ENCODE measurements at places on chromosomes 1 and 21.

DNA sequence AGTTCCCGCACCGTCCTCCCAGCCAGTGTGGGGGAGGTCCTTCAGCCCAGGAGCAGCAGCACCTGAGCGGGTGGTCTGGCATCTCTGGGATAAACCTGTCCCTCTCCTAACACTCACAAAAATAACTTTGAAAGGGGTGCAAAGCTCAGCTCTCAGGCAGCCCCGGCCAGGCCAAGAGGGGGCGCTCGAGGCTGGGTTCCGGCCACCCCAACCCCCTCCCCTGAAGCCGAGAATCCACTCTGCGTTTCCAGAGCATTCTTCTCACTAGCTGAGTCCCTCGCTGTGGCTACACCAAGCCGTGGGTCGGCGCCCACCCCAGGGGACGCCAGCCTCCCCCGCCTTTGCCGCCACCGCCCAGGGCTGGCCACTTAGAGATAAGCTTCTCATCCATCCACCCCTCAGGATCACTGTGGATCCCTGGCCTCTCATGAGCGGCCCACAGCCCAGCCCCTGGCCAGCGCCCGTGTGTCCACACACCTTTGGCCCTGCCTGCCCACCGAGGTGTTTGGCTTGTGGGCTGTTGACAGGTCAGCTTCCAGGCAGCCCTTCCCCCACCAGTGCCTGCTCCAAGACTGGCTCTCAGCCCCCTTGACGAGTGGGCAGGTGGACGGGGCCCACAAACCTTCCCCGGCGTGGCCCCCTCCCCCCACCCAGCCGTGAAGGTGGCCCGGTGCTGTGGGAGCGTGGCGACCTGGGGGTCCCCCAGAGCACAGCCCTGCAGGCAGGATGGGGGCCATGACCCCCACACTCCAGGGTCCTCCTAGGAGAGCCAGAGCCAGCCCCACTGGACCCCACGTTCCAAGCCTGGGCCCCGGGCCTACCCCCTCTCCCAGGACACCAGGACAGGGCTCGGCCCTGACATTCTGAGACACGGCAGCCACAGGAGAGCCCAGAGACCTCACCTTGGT is 1.9 kb downstream of the FTCD start:
- DNase-seq, result peak; percentile 71

- DNase-seq, result no peak
Measured at GRCh38 chr1:165879946-165880345, 52.5 kb downstream of the UCK2 start.

DNA sequence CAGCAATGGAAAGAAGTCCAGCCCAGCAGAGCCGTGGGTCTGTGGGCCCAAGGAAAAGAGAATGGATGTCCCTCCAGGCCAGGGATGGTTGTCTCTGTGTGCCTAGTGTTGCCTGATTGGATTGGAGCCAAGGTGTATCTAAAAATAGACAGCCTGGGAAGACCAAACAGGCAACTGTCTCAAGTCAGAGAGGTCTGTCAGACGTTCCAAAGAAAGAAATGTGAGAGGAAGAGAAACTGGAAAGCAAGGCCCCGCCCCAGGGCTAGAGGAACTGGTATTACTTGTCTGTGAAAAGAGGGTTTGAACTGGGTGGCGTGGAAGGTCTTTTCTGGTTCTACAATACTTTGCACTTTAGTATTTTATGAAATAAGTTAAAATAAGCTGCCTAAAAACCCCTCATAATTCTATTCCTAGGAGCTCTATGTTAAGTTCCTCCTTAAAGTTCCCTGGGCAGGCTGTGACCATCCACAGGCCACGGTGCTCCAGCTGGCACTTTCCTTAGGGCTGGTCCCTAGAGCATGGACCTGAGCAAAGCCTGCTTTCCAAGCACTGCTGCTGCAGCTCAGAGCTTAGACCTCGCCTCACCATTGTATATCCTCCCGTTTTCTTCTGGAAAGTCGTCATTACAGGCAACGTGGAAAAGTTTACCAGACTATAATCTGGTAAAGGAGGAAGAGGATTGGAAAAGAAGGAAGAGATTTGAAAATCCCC is 151.6 kb downstream of the DISC1 start:
- no peak for DNase-seq

GRCh38 chr1:186206048-186206570 is 168.9 kb downstream of the TPR start:
- DNase-seq, result no peak

DNA sequence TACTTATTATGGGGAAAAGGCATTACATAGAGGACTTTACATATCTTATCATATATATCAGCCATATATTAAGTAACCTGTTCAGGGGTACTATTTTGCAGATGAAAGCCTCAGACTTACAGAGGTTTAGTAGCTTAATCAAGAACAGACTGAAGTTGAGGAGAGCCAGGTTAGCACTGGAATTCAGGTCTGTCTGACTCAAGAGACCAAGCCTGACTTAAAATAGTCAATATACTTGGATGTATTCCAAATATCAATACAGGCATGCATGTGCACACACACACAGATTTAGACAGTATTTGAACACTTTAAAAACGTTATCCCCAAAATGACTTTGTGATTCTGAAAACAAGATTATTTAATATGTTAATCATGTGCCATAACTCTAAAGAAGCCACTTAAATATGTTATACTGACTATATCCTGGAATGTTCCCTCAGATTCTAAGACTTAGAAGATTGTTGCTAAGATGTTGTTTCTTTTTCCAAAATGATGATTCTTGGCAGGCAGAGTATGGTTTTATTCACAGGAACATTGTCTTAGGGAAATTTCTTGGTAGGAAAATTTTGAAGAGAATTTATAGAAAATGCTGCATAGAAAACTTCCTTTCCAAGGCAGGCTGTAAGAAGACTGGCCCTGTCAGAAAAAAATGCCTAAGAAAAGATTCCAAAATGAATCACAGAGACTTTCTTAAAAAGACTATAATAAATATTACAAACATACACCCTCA is 61.6 kb downstream of the ADAMTS1 start:
- DNase-seq, result no peak

- no peak for DNase-seq
Measured at GRCh38 chr1:33319186-33319948, 1.5 kb downstream of the A3GALT2 start.

DNA sequence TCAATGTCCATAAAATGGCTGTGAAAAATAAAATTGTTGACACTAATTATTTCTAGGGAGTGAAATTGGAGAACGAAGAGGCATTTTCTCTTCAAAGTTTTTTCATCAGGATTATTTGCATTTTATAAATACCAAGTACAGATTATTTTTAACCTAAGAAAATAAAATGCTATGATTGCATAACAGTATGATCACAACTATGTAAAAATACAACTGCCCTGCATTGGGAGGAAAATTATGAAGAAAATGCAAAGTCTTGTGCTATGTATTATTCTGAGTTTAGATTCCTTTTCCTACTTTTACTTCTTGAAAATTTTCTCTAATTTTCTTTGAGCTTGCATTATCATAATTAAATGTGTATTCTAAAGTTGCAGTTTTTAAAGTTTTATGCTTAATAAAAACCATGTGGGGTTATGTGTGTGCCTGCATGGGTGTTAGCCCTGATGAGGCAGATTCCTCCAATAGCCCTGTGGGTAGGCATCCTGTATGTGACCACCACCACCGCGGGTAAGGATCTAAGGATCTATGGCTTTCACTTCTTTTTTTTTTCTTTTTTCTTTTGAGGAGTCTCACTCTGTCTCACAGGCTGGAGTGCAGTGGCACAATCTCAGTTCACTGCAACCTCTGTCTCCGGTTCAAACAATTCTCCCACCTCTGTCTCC is 24.7 kb downstream of the STX6 start:
- no peak for DNase-seq

- peak; percentile 16 for DNase-seq
Measured at GRCh38 chr21:32096411-32096810, 182.4 kb downstream of the MIS18A start.

DNA sequence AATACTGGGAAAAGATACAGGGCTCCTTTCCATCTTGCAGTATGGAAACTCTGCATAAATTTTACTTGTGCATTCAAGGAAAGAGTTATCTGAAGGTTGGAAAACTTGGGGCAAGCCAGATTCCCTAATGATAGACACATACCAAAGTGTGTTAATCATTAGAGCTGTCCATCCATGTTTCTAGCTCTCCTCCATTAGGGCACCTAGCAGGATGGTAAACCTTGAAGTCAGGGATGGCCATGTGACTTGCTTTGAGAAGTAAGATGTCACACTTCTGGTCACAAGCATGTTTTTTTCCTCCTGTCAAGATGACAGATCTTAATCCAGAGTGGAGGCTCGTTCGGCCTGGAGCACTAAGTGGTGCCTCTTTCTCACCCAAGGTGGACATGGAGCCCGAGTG is 241.9 kb upstream of the RUNX1 start:
- DNase-seq, result no peak

DNA sequence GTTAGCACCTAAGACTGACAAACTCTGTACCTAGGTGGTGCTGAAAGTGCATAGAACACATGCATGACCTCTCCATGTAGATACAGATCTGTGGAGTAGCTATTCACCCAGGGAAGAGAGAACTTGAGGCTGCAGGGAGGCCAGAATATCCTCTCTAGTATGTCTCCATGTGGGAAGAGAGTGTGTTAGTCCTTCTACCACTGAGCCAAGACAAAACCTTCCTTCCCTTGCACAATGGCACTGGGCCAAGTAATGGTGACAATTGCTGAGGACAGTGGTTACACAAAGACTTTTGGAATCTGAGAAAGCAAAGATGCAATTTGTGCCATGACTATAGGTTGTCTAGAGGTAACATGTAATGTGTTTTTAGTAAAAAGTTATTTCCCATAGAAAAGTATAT is 52.3 kb downstream of the C1orf198 start:
- DNase-seq, result no peak

GRCh38 chr1:221449801-221450470 is 292.0 kb downstream of the DUSP10 start:
- peak; percentile 25 for DNase-seq

DNA sequence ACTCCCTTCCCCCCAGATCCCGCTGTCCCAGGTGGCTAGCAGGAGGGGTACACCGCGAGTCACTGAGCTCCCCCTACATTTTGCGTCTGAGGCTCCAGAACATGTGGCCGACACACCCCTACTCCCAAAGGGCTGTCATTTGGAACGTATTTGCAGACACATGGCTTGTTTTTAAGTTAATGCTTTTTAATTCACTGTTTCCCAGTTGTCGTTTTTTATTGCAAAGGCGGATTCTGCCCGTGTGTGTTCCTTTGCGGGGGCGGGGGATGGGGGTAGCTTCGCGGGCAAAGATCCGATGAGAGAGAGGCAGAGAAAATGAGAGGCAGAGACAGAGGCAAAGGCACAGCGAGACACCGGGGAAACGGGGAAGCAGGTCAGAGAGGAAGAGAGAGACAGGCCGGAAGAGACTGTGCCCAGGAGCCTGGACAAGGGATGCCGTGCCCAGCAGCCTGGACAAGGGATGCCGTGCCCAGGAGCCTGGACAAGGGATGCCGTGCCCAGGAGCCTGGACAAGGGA is 270.2 kb downstream of the FOXD2 start:
- no peak for DNase-seq

GRCh38 chr1:119186471-119186870 is 46.0 kb upstream of the WARS2 start:
- no peak for DNase-seq

GRCh38 chr1:244283772-244284171 is 167.9 kb downstream of the ADSS2 start:
- no peak for DNase-seq

GRCh38 chr1:83787246-83787998 is 211.5 kb downstream of the TTLL7 start:
- no peak for DNase-seq

GRCh38 chr1:177355575-177355974 is 184.8 kb downstream of the BRINP2 start:
- no peak for DNase-seq

DNA sequence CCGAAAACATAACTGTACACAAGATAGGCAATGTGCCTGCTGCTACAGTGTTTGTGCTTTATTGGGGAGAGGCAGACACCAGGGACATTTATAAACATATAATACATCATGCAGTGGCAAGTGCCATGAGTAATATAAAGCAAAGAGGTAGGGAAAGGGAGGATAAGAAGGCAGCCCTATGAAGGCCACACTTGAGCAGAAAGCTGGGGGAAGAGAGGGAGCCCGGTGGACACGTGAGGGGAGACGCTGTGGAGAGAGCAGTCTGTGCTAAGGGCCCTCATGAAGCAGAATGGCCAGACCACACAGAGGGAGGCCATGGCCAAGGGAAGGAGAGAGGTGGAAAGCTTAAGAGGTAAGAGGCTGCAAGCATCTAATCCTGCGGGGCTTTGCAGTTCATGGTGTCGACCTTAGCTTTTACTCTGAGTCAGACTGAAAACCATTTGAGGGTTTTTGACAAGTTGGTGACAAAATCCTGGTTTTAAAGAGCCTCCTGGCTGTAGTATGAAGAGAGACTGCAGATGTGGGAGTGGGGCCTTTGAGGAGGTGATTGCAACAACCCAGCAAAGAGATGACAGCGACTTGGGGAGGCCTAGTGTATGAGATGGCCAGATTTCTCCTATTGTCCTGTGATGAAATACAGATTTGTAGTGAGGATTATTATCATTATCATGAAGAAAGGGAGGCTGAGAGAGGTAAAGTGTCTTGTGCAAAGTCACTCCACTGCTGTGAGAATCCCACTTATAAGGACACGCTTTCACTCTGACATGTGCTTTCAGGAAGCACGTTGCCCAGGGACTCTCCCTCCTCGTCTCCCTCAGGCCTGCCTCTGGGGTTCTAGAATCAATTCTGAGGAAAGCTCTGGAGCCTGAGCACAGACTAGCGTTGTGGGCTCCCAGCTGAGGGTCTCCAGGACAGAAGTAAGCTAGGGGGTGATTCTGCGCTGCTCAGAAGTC is 192.9 kb downstream of the RHOU start:
- peak; percentile 40 for DNase-seq

Measured in activated CD4-positive, alpha-beta memory T cell treated with anti-CD3 and anti-CD28 coated beads for 36 hours (primary cell).